ENCODE measurements at places on chromosomes 12 and 14. TPM values are rescaled to one million over a fixed set of nuclear protein-coding genes. Genes with fewer than 3 reads are reported as not detected.

Gene FOXG1
- under 0.01 TPM for total RNA-seq

Gene FAM186B
- total RNA-seq = 0.09 TPM

Gene KRT83
- total RNA-seq = not detected

Gene ADCY4
- total RNA-seq = 0.97 TPM

Gene TMEM117
- total RNA-seq = 23.2 TPM

Gene GLT8D2
- total RNA-seq = 29.2 TPM

Gene CCDC177
- total RNA-seq = not detected

Gene RPL10L
- not detected for total RNA-seq

Gene DMAC2L
- total RNA-seq = 5.0 TPM

Gene FBLN5
- 20.4 TPM for total RNA-seq

Gene GPR65
- under 0.01 TPM for total RNA-seq

Gene P2RX2
- not detected for total RNA-seq

Gene TMPRSS12
- total RNA-seq = not detected

Gene MIPOL1
- total RNA-seq = 16.0 TPM

All from smooth muscle cell of the umbilical artery (primary cell).